ENCODE measurements at places on chromosomes 1 and 21.

DNA sequence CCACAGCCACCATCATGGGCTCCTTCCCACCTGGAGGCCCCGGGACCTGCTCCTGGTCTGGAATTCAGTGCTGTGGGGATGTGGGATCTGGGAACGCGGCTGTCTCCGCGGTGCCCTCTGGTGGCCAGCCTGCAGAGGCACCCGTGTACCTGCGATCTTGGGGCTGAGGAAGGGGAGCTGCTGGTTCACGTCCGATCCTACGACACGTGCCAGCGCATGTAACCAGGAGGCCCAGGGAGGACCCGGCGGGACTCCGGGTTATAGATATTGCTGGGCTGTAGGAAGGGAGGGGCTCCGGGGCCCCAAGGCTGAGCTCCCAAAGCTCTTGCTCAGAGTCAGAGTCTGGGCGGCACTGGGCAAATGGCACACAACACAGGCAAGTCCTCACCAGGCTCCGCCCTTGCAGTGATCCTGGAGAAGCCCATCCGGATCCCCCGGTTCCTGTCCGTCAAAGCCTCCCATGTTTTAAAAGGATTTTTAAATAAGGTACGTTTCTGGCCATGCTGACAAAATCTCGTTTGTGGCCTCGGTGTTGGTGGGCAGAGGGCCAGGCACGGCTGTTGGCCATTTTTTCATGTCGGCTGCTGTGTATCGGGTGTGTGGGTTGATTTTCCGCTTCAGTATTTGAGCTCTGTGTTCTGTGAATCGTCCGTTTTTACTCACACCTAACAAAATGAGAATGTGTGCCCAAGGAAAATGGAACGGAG is 20.1 kb downstream of the FAAP20 start:
- DNase-seq: peak; percentile 31

DNA sequence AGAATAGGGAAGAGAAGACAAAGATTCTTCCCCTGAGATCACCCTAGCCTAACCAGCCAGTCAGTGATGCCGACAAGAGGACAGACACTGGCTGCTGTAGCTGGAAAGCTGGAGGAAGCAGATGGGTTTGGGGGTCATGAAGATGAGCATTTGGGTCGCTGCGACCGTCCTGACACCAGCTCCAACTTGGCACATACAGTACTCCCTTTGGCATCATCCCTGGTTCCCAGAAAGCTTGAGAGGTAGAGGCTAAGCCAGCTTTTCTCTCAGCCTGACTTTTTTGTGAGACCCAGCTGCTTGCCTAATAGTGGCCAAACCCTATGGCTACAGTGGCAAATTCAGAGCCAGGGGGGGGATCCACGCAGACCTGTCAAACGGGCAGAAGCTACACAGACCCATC is 43.0 kb upstream of the IKBKE start:
- DNase-seq: no peak

DNA sequence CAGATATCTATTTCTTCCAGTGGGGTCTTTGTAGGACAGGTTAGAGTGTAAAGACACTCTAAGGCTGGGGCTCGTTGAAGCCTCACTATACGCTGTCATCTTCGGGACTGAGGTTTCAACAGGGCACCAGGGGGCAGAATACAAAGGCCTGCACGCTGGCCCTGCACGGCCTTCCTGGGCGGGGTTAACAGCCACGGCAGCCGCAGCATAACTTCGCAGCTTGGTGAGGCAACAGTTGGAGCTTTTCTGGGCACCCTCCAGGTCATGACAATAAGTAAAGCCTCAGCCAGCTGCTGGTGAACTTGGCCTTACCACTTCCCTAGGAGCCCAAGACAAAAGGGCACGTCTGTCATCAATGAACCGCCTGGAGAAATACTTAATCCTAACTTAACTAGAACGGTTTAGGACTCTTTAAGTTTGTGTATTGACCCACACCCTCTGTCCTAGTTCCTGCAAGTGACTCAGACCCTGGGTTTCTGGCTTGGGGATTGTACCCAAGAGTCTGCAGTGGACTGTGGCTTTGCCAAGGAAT is 2.3 kb upstream of the RUNX1 start:
- DNase-seq: peak; percentile 69

- DNase-seq: no peak
Measured at GRCh38 chr1:213680677-213681325, 307.0 kb upstream of the PROX1 start.

GRCh38 chr1:6937048-6937447 is 151.8 kb downstream of the CAMTA1 start:
- no peak for DNase-seq

GRCh38 chr1:222301652-222302051 is 246.3 kb downstream of the HHIPL2 start:
- DNase-seq: no peak

DNA sequence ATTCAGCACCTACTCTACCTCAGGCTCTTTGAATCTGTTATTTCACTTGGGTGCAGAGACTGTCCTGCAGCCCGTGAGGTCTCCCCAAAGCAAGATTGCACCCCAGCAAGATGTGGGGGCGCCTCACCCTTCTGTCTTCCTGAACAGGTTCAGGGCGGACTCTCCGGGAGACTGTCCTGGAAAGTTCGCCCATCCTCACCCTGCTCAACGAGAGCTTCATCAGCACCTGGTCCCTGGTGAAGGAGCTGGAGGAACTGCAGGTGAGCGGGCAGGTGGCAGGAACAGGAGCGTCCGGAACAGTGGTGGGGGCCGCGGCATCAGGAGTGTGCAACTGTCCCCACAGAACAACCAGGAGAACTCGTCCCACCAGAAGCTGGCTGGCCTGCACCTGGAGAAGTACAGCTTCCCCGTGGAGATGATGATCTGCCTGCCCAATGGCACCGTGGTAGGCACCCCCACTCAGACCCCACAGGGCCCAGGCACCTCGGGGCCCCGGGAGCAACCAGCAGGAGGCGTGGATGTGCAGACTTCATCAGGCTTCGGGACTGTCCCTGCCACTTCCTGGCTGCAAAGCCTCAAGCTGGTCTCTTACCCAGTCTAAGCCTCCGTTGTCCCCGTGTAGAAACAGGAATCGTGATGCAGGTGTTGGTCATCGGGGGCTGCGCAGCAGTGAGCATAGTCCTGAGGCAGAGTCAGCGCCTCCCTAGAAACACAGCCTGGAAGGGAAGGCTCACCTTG is 5.9 kb upstream of the MTFR1L start:
- no peak for DNase-seq

DNA sequence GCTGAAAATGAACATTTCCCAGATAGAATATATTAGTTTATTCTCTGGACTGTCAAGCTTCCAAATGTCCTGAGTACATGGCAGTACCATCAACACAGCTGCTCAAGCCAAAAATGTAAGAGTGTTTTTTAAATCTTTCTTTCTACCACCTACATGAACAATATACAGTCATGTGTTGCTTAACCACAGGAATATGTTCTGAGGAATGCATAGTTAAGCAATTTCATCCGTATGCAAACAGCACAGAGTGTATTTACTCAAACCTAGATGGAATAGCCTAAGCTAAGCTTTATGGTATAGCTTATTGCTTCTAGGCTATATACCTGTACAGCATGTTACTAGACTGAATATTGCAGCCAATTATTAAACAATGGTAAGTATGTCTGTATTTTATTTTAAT is 561.9 kb upstream of the ADGRL4 start:
- DNase-seq: no peak

- no peak for DNase-seq
Measured at GRCh38 chr1:13703558-13704490, 3.8 kb downstream of the PRDM2 start.

- no peak for DNase-seq
Measured at GRCh38 chr1:151458802-151459330, 428 bp downstream of the POGZ start.

GRCh38 chr1:113244112-113244820 is 146.0 kb upstream of the MAGI3 start:
- DNase-seq: no peak

GRCh38 chr1:24966724-24967346 is 36.8 kb upstream of the RUNX3 start:
- peak; percentile 52 for DNase-seq

DNA sequence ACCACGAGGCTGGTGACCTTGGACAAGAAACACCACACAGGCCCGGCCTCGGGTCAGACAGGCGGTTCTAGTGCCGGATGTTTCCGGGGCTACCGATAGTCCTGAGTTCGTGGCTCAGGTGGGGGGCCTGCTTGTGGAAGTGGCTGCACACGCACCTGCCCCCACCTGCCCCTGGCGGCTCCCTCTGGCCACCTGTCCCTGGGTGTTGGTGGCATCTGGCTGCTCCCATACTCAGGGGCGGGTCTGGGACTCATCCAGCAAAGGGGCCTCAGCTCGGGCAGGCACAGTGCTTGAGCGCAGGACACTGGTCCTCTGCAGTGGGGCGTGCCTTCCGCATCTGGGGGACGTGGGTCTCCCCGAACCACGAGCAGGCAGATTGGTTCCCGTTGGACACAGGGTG is 33.6 kb downstream of the TP73 start:
- DNase-seq: no peak

GRCh38 chr1:204834336-204834735 is 36.3 kb upstream of the NFASC start:
- DNase-seq: no peak

DNA sequence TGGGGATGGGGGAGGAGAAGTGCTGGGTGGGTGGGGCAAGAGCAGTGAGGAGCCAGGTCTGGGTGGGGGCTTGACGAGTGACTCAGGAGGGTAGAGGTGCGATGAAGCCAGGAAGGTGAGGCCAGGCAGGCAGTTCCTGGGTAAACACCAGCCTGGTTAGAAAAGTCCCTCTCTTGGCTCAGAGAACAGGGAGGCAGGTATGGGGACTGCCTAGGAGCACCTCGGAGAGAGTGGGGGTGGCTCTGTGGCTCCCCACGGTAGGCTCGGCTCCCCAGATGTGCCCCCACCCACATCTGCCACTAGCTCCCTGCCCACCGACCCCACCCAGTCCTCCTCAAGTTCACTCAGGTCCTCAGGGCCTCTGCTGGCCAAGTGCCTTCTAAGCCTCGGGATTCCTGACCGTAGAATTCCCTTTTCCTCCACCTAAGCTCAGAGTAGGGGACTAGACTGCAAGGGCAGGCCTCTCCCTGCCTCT is 1.2 kb downstream of the HSPG2 start:
- DNase-seq: no peak

DNA sequence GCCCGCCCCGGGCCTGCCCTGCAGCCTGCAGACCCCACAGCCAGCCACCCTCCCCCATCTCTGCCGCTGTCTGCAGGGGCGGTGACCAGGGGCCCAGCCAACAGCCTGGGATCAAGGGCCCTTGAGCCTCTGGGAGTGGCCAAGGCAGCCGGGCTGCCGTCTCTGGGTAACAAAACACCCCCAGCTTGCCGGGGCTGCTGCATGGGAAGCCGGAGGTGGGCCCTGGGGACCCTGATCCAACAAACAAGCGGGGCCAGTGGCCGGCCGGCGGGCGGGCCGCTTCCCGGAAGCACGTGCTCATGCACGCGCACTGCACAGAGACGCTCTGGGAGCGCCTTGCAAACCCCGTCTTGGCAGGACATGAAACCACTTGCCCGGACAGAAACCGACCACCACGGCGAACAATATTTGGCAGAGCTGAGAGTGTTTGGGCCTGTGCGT is 13.2 kb downstream of the MEGF6 start:
- no peak for DNase-seq

DNA sequence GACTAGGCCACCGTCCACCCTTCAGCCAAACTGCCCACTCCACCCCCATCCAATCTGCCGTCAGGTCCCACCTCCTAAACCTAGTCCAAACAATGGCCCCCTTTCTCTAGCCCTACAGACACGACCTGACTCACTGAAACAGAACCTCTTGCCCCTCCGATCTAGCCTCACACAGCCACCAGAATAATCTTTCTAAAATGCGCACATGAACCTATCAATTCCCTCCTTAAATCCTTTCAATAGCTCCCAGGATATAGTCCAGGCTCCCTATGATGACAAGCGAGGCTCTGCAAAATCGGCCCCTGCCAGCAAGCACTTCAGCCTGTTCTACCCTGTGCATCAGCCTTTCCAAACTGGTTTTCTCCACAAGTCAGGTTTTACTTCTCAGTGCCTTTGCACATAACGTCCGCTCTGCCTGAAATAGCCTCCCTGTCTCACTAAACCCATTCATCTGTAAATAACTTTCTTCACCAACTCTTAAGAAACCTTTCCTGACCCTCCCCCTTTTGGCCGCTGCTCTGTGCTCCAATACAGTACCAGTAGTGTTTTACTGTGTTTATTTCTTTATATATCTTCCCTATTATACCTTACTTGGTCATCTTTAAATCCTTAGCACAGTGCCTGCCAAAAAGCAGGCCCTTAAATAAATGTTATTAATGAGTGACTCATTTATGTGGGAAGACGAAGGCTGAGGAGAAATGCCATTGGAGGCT is 9.0 kb upstream of the CDC20 start:
- DNase-seq: no peak

GRCh38 chr21:17779496-17779895 is 39.7 kb downstream of the C21orf91 start:
- DNase-seq: no peak

- DNase-seq: no peak
Measured at GRCh38 chr1:98503771-98504170, 157.8 kb upstream of the SNX7 start.
